Activated CD8-positive, alpha-beta memory T cell treated with anti-CD3 and anti-CD28 coated beads for 1 hour (primary cell): ENCODE measurements at places on chromosomes 3 and 15.

DNA sequence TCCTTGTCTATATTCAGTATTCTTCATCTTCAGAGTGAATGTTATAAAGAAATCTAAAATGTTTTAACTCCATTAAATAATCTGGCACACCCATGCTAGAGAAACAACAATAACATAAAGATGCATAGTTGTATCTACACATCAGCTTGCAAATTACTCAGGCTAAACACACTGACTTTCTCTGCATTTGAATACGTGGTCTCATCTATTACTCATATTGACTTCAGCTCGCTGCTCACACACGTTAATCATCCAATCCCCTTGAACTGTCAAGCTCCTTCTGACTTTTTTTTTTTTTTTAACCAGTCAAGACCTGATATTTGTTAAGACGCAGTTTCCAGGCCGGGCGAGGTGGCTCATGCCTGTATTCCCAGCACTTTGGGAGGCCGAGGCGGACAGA, 1137.3 kb upstream of the CADM2 start:
- no peak for DNase-seq

GRCh38 chr3:192848371-192849233, 69.1 kb downstream of the MB21D2 start:
- no peak for DNase-seq

DNA sequence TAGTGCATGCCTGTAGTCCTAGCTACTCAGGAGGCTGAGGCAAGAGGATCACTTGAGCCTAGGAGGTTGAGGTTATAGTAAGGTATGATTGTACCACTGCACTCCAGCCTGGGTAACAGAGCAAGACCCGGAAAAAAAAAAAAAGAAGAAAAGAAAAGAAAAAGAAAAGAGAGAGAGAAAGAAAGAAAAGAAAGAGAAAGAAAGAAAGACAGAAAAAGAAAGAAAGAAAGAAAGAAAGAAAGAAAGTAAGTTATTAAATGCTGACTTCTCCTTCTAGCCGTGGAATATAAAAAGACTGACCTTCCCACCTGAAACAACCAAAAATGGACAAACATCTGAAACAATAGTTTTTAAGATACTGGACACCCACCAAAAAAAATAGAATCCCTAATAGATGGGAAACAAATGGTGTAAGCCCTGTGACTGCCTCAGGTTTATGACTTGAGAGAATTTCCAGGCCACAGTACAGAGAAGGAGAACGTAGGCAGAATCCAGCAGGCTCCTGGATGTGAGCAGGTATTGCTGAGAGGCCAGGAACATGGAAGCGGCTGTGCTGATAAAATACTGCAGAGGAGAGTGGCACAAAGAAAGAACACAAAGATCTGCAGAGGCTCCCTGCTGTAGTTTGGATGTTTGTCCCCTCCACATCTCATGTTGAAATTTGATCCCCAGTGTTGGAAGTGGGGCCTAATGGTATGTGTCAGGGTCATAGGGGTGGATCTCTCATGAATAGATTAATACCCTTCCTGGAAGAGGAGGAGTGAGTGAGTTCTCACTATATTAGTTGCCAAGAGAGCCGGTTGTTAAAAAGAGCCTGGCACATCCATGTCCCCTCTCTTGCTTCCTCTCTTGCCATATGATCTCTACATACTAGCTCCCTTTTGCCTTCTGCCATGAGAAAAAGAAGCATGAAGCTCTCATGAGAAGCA, 41.8 kb upstream of the PRSS50 start:
- no peak for DNase-seq

- no peak for DNase-seq
Observed at GRCh38 chr3:112979244-112979832, 4.4 kb upstream of the CD200R1 start.

GRCh38 chr3:117786349-117786748, 1076.8 kb downstream of the TUSC7 start:
- DNase-seq = no peak

GRCh38 chr3:148906667-148907066, 41.6 kb downstream of the CPA3 start:
- no peak for DNase-seq

DNA sequence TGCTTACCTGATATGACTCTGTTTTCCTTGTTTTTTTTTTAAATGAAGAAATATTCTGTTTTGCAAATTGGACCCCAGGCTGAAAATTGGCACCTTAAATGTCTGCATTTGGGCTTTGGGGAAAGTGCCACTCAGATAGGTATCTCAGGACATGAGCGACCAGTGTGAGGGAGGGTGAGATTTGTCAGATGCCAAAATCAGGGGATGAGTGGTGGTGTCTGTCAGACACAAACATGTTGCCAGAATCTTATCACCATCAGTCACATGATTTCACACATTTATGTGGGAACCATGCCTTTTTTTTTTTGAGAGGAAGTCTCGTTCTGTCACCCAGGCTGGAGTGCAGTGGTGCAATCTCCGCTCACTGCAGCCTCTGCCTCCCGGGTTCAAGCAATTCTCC, 75.6 kb upstream of the OSBPL11 start:
- DNase-seq = no peak

DNA sequence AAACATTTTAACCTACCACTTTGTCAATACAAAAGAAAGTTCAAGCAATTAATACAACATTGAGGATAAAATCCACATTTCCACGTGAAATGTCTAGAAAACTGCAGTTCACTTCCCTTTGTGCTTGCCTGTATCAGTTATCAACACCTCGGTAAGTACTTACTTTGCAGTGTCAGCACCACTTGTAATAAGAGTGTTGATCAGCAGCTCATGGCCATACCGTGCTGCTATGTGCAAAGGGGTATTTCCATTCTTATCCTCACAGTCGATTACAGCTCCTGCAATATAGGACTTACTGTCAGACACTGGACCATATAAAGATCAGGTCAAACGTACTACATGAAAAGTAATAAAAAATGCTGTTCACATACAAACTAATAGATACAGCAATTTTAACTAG, 84.4 kb downstream of the ANKRD28 start:
- DNase-seq = no peak

GRCh38 chr3:64234571-64234970, 9.3 kb upstream of the PRICKLE2 start:
- no peak for DNase-seq

DNA sequence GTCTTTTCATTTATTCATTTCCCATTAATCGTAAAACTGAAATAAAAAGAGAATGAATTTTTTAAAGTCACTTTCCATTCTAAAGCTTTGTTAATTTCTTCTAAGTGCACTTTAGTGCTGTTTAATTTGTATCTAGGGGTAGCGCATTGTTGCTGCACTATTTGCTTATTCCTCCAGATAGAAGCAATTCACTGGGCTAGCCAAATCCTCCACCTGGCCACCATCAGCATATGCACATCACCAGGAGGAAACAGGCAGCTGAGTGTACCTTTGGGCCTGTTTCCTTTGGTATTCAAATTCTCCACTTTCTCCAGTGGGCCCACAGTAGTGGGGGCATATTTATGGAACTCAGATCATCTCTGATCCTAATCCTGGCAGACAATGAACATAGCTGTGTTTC, 29.8 kb upstream of the CPB1 start:
- DNase-seq = no peak

DNA sequence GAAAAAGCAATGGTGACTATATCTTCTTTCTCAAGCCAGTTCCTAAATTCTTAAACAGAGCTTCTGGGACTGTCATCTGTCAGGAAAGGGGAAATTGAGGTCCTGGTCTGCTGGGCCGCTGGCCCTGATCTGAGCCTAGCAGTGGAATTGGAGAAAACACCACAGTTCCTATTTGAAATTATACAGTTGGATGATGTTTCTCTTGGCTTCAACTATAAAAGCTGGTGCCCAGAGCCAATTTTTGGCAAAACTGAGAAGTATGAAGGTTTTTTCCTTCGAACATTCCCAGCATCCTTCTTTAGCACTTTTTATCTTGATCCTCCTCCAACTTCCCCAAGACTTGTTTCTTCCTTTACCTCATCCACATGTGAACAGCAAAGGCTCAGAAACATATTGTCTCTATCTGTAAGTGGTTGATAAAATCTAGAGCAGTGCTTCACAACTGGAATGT, 83.9 kb downstream of the CD47 start:
- no peak for DNase-seq

DNA sequence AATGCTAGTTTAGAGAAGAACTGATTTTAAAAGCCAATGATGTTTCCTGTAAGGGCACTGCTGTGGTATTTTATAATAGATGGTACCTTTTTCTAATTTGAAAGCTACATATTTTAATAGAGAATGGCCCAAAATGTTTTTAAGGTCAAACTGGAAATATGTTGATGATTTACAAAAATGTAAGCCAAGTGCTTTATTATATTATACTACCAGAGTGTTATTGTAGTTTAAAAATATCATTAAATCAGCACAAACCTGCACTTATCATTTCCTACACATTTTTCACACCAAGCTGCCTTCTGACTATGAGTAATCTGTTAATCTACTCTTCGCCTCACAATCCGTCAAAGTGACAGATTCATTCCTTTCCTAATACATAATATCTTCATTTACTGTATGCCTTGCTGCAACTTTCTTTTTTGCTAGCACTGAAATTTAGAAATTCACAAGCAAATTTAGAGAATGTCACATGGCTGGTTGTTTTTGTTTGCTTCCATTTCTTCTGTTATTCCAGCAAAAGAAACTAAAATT, 126.4 kb upstream of the FAM3D start:
- no peak for DNase-seq

GRCh38 chr15:48861813-48862431, 16.0 kb upstream of the EID1 start:
- no peak for DNase-seq

DNA sequence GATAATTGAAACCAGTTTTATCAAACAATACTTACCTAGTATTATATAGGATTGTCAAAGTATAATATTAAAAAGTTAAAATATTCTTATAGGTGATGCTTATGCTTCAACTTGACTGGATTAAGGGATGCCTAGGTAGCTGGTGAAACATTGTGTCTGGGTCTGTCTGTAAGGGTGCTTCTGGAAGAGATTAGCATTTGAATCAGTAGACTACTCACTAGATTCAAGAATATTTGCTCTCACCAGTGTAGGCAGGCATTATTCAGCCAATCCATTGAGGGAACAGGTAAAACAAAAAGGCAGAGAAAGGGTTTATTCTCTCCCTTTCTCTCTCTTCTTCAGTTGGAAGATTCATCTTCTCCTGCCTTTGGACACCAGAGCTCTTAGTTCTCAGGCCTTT, 486.8 kb upstream of the GOLIM4 start:
- DNase-seq = no peak

- no peak for DNase-seq
Observed at GRCh38 chr3:81451611-81452010, 309.8 kb downstream of the GBE1 start.

GRCh38 chr3:147775816-147776530, 366.8 kb downstream of the ZIC1 start:
- DNase-seq = no peak

- no peak for DNase-seq
Observed at GRCh38 chr15:83030021-83030420, 18.6 kb upstream of the C15orf40 start.

DNA sequence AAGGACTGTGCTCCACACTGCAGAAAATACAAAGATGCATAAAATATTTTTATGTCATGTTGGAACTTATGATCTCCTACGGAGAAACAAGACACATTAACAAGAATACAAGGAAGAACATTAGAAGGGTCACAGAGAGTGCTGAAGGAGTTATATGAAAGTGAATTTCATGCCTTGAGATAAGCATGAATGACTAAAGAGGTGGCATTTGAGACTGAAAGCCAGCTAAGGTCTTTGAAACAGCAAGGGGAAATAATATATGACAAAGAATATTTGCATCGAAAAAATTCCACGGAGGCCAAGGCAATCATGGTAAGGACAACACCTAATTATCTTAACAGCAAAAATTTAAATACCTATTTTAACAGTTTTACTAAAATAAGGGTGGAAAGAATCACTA, 12.5 kb downstream of the GSK3B start:
- no peak for DNase-seq

DNA sequence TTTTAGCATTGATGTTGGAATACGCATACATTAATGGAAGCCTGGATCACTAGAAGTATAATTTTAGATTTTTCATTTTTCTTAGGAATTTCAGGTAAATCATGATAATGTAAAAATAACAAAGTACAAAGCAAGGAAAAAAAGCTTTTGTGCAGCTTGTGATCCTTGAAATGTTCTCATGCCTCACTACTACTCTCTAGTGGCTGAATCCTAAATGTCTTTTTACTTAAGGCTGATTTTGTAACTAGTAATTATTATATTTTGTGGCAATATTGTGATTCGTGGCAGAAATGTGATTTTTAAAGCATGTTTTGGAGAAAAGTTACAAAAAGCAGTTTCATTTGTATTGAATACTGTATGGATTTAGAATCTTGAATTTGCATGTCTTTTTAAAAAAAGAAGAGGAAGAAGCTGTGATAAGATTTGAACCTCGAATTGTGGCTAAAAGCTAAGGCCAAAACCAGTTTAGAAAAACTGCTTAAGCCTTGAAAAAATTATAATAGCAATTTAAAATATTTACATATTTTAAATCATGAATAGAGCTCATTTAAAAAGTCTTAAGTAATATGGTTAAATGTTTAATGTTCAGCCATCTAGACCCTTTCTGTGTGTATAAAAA, 39.0 kb downstream of the U2SURP start:
- DNase-seq = no peak

DNA sequence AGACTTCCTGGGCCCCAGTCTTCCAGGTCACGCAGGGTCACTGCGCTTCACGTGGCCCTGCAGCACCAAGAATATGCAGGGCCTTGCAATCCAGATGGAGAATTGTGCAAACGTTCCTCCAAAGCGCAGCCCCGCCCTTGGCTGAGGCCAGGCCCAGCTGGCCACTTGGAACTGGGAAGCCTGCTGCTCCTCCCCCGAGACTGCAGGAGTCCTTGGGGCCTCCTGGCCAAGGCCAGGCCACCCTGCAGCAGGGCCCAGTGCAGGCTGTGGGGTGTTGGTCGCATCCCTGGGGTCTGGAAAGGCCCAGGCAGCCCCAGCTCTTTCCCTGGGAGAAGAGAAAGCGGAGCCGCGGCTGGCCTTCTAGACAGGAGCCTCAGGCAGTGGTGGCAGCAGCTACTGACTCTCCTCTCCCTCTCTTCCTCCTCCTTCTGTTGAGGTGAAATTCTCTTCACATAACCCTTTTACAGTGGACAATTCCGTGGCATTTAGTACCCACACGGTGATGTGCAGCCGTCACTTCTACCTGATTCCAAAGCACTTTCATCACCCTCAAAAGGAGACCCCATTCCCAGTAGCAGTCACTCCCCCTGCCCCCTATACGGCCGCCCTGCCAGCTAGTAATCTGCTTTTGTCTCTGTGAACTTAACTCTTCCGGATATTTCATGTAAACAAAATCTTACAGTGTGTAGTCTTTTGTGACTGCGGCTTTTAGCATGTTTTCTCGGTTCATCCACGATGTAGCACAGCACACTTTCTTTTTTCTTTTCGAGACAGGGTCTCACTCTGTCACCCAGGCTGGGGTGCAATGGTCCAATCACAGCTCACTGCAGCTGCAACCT, 103.9 kb downstream of the TMEM266 start:
- no peak for DNase-seq
